Stomach (tissue), 19 donors: ENCODE measurements at places on chromosomes 12 and 14.
A peak's percentile ranks its signal among the peaks of the same experiment; 100 is the strongest.

GRCh38 chr12:48768147-48768546 lies 20.7 kb downstream of the ADCY6 start:
- no peak for DNase-seq

DNA sequence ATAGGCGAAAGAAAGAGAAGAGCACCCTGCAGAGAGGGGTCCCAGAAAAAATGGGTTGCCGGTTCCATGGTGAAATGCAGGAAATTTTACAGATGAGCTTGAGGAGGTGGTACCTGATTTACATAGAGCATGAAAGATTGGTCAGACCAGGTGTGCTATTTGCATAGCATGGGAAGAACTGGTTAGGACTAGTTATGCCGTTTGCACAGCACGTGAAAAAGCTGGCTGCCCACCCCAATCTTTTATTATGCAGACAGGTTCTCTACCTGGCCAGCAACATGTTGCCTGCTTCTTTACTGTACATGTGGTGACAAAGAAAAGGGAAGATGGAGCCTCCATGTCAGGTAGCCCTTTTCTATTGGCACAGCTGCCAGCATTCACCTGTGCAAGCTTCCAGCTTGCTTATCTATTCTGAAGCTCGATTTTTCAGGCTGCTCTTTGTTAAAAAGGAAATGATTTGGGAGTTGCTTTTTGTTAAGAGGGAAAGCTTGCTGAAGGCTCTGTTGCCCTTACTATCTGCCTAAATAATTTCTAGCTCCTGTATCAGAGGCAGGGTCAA lies 62.9 kb upstream of the ELK3 start:
- DNase-seq = peak; percentile 39

- DNase-seq = no peak
These were observed 411.8 kb upstream of the MIS18BP1 start for GRCh38 chr14:45664668-45665356.

DNA sequence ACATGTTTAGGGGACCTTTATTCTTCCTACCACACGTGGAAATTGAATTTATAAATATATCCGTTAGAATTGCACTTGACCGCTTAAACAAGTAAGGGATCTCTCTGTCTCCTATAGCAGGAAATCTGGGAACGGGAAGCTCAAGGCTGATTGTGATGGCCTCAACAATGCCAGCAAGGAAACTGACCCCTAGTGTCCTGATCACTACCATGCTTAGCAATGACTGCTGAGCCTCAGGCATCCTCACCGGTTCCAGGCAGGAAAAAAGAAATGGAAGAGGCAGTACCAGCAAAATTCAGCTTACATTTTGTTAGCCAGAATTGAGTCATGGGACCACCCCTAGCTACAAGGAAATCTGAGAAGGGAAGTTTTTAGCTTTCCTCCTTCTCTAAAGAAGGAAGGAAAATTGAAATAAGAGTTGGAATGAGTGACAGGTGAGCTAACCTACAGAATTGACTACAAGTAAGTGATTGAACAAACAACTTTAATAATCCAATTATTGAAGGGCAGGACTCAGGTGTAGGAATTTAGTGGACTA lies 43.9 kb upstream of the AMN1 start:
- DNase-seq = no peak

DNA sequence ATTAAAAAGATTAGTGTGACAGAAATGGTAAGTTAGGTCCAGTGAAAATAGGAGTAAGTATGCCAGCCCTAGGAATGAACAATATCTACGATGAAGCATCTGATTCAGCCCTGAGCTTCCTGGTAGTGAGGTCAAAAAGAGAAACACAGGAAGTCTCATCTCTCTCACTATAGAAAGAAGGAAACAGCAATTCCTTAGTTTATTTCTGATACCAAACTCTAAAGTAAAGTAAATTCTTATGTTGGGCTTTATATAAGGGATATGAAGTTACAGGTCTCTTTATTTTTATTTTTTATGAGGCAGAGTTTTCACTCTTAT lies 76.7 kb upstream of the RFLNA start:
- DNase-seq = no peak

DNA sequence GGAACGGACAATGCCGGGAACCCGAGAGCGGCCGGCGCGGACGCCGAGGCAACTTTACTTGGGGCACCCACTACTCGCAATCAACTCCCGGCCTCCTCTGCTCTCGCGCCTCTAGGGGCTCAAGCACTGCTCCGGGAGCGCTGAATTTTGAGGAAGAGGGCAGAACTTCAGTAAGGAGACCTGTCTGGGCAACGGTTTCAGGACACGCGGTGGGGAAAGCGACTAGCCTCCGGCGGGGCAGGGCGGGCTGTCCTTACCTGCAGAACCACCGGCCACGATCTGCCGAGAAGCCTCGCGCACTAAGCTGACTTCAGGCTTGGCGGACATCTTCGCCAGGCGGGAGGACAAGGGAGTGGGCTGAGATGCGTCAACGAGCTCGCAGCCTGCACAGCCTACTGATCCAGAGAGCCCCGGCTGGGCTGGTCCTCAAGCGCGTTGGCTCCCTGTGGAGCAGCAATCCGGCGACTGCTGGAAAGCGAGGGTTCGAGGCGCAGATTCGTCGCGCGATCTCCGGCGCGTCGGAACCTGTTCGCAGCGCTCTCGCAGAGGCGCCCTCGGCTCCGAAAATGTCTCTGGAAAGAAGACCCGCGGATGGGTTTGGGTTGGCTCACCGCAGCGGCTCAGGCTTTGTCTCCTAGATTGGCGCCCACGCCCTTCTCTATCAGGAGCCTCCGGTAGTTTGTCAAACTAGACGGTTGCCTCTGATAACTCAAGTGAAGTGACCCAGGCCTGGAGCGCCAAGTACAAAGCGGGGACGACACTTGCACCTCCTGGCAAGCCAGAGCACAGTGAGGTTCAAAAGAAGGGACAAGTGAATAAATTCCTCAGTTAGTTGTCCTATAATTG lies at the start of gene SLC25A21:
TSS of gene SLC25A21 (minus strand) at position 583 of the 846 bp plus-strand sequence.
- peak; percentile 77 for DNase-seq

DNA sequence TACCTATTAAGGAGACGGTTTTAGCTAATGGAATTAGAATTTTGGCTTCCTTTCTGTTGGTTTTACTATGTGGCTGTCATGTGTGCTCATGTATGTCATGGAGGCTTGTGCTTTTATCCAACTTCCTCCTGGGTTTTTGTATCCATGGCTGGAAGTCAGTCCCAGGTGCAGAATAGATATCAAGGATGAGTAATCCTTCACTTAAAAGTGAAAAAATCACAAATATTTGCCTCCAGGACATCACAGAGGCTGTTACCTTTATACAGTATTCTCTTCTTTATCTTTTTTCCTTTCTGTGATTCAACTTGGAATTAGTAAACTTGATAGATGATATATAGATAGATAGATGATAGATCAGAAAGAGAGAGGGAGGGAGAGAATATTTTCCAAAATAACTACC lies 706.8 kb downstream of the GALC start:
- no peak for DNase-seq

DNA sequence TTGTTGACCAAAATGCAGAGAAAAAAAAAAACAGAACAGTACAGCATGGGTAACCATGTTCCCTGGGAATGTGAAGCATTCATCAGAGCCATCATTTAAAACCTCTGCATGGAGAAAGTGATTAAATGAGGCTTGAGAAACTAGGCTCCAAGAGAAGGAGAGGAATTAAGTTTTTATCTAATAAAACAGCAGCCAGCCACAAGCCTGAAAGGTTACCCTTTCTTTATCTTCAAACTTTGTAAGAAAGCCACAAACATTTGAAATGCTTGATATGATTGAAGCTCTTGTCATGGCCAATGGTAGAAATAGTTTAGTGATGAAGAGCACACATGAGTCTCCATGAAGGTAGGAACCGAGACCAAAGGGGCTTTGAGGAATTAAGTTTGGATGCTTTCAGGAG lies 144.9 kb upstream of the SYT1 start:
- DNase-seq = no peak

DNA sequence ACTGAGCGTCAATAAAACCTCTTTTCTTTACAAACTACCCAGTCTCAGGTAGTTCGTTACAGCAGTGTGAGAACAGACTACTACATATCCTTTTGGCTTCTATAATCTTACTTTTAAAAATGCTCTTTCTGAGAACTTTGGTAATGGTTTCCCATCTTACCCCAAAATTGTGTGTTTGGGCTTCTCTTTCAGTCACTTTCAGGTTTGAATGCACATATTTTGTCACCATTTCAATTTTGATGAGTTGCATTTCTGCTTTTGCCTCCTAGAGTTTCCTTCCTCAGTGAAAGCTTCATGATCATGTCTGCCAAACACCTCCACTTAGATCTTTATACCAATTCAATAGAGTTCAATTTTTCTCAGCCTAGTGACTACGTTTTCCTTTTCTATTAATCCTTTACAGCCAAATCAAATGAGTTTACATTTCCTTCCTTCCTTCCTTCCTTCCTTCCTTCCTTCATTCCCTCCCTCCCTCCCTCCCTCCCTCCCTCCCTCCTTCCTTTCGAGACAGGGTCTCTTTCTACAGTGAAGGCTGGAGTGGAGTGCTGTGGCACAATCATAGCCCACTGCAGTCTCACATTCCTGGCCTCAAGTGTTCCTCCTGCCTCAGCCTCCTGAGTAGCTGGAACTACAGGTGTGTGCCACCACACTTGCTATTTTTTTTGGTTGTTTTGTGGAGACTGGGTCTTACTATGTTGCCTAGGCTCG lies 124.9 kb downstream of the BCAT1 start:
- no peak for DNase-seq

GRCh38 chr14:44420226-44420625 lies 86.9 kb downstream of the FSCB start:
- no peak for DNase-seq

GRCh38 chr12:115646210-115646609 lies 631.3 kb downstream of the MED13L start:
- DNase-seq = no peak
